ENCODE measurements at places on chromosomes 16 and 17.

GRCh38 chr16:15055141-15056053 lies 477 bp downstream of the NTAN1 start:
- no peak for DNase-seq

- no peak for DNase-seq
Observed at GRCh38 chr17:44071198-44071520, 624 bp downstream of the G6PC3 start.

DNA sequence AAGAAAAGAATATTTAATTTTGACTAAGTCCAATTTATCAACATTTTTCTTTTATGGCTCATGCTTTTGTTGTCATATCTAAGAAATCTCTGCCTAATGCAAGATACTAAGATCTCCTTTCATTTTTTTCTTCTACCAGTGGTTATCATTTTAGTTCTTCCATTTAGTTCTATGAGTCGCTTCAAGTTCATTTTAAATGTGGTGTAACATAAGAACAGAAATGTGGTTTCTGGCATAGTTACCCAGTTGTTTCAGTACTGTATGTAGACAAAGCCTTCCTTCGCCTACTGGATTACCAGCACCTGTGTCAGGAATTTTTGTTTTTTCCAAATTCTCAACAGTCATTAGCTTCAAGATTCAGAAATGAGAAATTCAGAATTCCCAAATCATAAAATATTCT lies 175.7 kb downstream of the PARN start:
- no peak for DNase-seq

GRCh38 chr16:57741660-57742191 lies 6.2 kb downstream of the KATNB1 start:
- DNase-seq = no peak

GRCh38 chr17:35900708-35901480 lies 20.7 kb upstream of the CCL5 start:
- no peak for DNase-seq

- DNase-seq = no peak
Observed at GRCh38 chr16:85171004-85171758, 58.9 kb upstream of the CIBAR2 start.

GRCh38 chr16:12321311-12321842 lies 344.8 kb downstream of the SNX29 start:
- DNase-seq = no peak

GRCh38 chr16:24328835-24329452 lies 72.8 kb downstream of the CACNG3 start:
- no peak for DNase-seq

- no peak for DNase-seq
Observed at GRCh38 chr17:40978575-40979151, 5.5 kb downstream of the KRT40 start.

DNA sequence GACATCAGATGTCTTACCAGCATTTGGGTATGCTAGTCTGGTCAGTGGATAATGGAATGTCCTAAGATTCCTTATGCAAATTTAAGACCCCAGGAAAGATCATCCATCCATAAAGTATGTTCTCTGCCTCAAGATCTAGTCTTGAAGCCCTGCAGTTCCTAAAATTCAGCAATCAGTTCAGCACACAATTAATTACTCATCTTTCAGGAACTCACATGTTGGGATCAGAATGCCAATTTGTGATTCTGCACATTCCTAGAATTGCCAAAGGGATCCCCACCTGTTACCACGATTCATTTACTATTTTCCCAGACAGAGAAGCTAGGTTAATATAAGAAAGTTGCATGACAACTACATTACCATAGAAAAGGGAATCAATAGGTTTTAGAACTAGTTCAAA lies 3.2 kb downstream of the OR2C1 start:
- no peak for DNase-seq

DNA sequence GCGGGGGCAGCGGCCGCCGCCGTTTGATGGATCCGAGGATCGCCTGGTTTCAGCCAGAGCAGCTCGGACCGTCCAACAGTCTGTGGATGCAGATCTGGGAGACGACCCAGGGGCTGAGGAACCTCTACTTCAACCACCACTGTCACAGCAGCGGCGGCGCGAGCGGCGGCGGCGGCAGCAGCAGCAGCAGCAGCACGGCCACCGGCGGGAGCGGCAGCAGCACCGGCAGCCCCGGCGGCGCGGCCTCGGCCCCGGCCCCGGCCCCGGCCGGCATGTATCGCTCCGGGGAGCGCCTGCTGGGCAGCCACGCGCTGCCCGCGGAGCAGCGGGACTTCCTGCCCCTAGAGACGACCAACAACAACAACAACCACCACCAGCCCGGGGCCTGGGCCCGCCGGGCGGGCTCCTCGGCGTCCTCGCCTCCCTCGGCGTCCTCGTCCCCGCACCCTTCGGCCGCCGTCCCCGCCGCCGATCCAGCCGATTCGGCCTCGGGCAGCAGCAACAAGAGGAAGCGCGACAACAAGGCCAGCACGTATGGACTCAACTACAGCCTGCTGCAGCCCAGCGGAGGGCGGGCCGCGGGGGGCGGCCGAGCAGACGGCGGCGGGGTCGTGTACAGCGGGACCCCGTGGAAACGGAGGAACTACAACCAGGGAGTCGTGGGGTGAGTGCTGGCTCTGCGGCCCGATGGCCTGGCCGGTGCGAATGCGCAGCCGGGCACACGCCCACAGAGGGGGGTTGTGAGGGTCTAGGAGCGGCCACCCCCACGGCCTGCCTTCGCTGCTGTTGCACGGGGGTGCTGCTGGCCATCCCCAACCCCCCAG lies 702 bp downstream of the TENT4B start:
- DNase-seq = no peak

- DNase-seq = no peak
Observed at GRCh38 chr16:48561960-48562393, 48.0 kb downstream of the N4BP1 start.

DNA sequence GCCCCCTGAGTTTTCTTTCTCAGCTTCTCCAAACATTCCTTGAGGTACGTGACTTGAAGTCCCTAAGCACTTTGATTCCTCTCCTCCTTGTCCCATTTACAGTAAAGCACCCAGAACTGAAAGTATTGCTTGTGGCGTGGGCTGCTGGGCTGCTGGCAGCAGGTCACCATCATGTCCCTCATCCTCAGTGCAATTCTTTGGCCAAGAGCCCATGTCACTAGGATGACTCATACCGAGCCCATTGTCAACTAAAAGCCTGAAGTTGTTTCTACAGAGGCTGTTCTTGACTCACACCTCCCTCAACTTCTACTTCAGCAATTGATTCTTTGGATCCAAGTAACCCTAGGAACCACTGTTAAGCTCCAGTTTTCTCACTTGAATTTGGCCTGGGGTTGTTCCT lies 54.3 kb downstream of the KPNA2 start:
- DNase-seq = no peak

- no peak for DNase-seq
Observed at GRCh38 chr16:85982563-85982939, 83.6 kb downstream of the IRF8 start.

- no peak for DNase-seq
Observed at GRCh38 chr17:3960764-3961163, 3.5 kb downstream of the ATP2A3 start.

DNA sequence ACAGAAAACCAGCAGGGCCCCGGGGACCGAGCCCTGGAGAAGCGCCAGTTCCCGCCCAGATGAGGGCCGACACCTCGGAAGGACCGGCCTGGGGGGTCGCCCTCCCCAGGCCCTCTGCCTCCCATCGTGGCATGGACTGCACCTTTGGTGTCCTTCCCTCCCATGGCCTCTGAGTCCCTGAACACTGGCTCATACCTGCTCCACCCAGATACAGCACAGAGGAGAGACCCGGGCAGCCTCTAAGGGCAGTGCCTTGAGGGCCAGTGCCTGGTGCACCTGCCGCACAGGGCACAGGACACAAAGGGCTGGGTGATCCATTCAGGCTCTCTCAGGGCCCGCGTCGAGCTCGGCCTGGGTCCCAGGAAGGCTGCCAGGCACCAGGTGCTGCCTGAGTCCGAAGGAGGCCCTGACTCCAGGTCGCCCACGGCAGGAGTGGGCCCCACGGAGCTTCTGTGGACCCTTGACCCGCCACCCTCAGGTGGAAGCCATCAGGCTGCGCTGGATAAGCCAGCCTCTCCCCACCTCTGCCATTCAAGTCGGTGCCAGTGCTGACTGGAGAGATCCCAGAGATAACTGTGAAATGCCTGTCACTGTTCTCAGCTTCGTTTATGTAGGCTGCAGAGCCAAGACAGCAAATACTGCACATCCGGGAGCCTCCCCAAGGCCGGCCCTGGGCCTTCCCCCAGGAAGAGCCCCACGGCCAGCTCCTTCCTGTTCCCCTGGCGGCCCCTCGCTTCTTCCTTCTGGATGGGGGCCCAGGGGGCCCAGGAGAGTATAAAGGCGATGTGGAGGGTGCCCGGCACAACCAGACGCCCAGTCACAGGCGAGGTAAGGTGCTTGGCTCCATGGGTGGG lies at the start of gene ZG16B:
Gene ZG16B, plus strand, starts transcription at position 803 of the 854 bp plus-strand sequence. CDS start 139 bp downstream, outside the sequence.
- no peak for DNase-seq
